ENCODE measurements at places on chromosomes 13 and 19. TPM values are rescaled to one million over a fixed set of nuclear protein-coding genes. Genes with fewer than 3 reads are reported as not detected.

Gene ZNF69
- 2.0 TPM for polyA plus RNA-seq

DNA sequence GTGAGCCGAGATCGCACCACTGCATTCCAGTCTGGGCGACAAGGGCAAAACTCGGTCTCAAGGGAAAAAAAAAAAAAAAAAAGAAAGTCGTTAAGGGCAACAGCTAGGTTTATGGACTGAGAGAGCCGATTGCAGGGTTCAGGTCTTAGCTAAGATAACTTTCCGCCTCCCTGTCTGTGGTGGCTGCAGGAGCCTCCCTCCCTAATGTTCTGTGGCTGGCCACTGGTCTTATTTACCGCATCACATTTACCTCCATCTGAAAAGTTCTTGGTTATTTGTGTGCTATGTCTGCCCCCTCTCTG is 722 bp upstream of the CRTC1 start:
- no peak for DNase-seq

DNA sequence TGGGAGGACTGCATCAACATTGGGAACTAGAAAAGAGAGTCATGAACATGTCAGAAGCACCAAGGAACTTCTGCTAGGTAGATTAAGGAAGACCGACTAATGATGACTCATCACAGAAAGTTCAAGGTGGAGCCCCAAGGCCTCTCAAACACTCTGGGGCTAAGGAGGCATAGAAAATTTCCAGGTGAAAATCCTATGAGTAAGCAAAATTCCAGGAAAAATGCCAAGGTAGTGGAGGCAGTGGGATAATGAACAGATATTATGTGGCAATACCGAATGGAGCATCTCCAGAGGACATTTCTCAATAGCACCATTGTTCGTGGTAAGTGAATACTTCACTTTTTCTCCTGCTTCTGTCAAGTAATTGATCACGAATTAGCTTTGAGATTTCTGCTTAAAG is 336.5 kb downstream of the MZT1 start:
- no peak for DNase-seq

- DNase-seq: no peak
Measured at GRCh38 chr13:36450534-36450933, 18.2 kb downstream of the CCNA1 start.

All from lung (tissue), 17 donors.